Smooth muscle cell of the coronary artery (primary cell): ENCODE measurements at places on chromosomes 3 and 15. TPM values are rescaled to one million over a fixed set of nuclear protein-coding genes. Genes with fewer than 3 reads are reported as not detected.

Gene RTP3
- total RNA-seq: not detected in 2 replicates

Gene CLRN1
- total RNA-seq: not detected in 2 replicates

Gene PARP15
- total RNA-seq: 0.23 TPM in 1 of 2 replicates, not detected in the other

Gene CLK3
- total RNA-seq: 48.0 and 65.8 TPM in 2 replicates

Gene CYP11A1
- 0.15 TPM in 1 of 2 replicates, not detected in the other for total RNA-seq

Gene NLGN1
- 0.30 and 3.0 TPM in 2 replicates for total RNA-seq

Gene SLC12A8
- total RNA-seq: 4.9 and 8.4 TPM in 2 replicates

Gene RTP1
- total RNA-seq: under 0.01 TPM in 1 of 2 replicates, not detected in the other

Gene ASB14
- total RNA-seq: 0.12 TPM in 1 of 2 replicates, not detected in the other

Gene OR5K2
- total RNA-seq: not detected in 2 replicates
